ENCODE measurements at places on chromosomes 13 and 19.

DNA sequence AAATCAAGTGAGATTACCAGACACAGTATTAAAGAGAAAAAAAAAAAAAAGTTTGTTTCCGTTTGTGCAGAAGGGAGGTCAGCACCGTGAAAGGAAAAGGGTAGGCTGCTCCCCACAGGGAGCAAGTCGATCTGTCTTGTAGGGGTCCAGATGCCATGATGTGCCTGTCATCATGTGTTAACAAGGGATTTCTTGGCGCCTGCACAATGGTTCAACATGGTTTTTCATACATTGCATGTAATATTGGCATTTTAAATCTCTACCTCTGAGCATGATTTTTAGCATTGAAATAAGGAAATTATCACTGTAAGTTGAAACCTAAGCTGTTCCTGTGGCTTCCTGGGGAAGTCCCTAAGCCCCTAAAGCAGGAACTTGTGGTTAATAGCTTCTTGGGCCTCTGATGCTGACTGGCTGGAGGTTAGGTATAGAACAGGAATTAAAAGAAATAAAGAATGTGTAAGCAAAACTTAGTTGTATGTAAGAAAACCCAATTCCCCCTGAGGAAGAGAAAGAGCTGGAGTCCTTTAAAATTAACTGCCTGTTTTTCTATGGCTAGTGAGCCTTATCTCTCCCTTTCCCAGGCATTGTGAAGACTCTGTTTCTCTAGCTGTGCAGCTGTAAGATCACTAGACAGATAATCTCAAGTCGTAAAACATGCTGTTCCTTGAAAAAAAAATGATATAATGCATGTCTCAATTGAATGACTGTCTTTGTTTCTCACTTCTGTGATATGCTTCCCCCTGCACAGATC lies 7.4 kb upstream of the FCGBP start:
- DNase-seq = no peak

DNA sequence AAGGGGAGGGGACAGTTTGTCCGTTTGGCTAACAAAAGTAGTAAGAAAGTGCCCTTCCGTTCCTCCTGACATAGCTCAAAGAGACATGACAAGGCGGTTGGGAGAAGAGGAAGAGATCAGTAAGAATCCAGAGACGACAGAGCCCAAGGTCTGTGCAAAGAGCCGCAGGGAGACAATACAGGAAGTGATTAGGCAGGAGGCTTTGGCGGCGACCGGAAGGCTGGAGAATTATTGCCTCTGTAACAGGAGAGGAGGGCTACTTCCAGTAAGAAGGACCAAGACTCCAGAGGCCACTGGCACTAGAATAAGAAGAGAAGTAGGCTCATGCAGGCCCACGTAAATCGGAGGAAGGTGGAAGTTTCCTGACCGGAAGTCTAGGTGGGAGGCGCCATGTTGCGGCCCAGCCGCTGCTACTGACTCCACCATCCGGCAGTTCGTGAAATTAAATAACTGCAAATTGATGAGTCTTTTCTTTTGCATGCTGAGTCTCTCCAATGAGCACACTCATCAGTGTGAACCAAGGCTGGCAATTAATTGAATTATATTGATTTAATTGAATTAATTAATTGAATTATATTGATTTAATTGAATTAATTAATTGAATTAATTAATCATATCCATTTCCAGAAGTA lies 9.9 kb downstream of the RFX2 start:
- no peak for DNase-seq

DNA sequence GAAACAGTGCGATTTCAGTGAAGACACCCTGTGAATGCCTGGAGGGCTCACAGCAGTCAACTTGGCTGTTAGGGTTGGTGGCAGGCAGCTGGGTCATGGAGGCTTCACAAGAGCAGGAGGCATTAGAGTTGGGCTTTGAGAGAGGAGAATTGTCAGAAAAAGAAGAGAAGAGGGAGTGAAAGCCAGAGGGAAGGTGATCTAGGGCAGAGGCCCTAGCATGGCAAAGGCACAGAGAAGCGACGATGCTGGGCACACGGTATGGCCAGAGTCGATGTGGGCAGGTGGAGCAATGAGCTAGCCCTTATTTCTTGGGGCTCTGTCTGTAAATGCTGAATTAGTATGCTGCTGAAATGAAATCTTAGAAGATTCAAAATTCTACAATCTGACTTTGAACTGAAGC lies 52.6 kb upstream of the OLFM4 start:
- DNase-seq = no peak

DNA sequence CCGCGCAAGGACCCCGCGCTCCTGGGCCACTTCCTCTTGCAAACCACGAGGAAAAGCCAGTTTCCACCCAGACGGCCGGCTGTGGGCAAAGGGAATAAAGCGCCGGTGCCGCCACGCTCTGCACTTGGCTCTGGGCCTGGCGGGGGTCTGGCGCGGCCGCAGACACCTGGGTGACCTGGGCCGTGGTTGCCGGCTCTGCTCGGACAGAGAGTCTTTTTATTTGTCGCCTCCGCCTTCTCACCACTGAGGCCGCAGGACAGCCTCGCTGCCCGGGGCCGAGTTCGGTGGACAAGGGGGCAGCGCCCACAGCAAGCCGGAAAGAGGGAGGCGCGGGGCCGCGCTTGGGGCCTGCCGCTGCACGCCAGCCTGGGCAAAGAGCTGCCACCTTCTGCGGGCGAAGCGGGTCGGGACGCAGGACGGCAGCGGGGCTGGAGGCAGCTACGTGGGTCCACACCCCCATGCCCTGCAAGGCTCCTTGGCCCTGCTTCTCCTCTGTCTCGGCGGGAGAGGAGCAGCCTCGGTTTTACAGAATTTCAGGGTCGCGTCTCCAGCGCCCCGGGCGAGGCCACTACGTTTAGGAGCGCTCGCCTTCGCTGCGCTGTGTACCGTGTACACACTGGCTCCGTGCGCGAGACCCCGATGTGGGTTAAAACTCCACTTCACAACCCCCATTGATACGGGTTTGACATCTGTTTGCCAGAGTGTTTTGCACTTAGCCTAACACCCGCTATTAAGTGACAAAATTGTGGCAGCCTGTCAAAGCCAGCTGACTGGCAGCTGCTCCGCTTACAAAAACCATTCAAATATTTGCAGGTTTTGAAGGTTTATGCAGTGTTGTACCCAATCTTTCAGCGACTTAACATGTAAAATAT lies 13.0 kb upstream of the SOX1 start:
- no peak for DNase-seq

- no peak for DNase-seq
Observed at GRCh38 chr13:43850873-43851272, 28.7 kb downstream of the CCDC122 start.

DNA sequence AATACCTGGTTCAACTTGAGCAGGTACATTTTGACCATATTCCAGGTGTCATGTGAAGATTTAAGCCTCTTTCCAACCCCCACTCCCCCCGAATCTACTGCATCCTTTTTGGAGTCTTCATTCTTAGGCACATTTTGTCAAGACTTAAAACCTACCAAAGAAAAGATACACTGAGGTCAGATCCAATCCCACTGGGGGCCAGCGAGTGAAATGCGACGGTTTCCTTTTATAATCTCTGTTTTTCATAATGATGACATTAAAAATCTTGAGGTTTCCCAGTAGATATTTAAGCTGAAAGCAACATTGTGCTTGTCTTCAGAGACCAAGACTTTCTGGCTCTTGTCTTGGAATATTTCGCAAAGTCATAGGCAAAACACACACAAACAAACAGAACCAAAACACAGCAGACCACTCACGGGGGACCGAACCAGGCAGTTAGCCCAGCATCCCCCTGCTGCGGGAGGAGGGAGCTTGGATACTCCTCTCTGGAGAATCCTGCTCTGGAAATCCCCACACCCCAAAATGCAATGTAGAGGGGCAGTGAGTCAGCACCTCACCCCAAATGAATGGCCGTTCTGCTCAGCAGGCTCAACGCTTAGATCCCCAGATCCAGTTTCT lies 506 bp upstream of the GAS6 start:
- DNase-seq = peak; percentile 72

GRCh38 chr13:90751026-90751425 lies 596.5 kb upstream of the MIR17HG start:
- no peak for DNase-seq

DNA sequence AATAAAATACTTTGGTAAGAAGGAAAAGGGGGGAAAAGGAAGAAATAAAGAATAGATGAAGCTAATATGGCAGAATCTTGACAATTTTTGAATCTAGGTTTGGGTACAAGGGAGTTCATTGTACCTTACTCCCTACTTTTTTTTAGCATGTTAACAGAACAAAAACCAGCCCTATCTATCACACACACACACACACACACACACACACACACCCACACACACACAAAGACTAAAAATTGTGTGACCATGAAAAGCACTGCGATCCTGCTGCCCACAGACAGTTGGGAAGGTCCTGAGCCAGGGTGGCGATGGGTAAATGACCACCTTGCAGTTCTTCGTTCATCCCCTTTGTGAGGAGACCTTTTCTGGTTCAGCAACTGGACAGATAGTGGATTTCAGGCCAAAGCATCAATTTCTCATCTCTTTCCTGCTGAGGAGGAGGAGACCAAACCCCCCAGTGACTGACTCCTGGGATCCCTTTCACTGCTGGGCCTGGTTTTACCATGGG lies 91.8 kb downstream of the SIPA1L3 start:
- no peak for DNase-seq

- no peak for DNase-seq
Observed at GRCh38 chr19:58578012-58578925, 5.1 kb upstream of the MZF1 start.

GRCh38 chr13:39023761-39024160 lies 14.1 kb downstream of the PROSER1 start:
- no peak for DNase-seq

DNA sequence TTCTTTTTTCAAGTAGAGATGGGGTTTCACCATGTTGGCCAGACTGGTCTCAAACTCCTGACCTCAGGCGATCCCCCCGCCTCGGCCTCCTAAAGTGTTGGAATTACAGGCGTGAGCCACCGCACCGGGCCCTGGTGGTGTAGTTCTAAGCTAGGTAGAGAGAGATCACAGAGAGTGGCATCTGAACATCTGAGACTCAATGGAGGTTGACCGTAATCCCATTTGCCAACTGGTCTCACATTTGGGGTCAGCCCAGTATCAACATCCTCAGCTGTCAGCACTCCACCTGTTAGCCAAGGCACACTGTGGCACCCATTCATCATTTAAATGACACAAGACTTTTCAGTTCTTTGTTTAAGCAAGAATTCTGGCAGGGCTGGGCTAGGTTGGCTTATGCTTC lies 8.1 kb downstream of the SELENOW start:
- DNase-seq = no peak

DNA sequence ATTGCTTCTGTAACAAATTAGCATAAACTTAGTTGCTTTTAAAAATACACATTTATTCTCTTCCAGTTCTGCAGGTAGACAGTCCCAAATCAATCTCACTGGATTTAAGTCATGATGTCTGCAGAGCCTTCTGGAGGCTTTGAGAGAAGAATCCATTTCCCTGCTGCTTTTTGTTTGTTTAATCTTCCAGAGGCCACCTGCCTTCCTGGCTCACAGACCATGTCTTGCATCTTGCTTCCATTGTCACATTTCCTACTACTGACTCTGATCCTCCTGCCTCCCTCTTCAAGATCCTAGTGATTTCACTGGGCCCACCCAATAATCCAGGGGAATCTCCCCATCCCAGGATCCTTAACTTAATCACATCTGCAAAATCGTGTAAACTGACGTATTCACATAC lies 473.3 kb downstream of the ITGBL1 start:
- no peak for DNase-seq

GRCh38 chr13:79503473-79504017 lies 22.6 kb downstream of the NDFIP2 start:
- no peak for DNase-seq

DNA sequence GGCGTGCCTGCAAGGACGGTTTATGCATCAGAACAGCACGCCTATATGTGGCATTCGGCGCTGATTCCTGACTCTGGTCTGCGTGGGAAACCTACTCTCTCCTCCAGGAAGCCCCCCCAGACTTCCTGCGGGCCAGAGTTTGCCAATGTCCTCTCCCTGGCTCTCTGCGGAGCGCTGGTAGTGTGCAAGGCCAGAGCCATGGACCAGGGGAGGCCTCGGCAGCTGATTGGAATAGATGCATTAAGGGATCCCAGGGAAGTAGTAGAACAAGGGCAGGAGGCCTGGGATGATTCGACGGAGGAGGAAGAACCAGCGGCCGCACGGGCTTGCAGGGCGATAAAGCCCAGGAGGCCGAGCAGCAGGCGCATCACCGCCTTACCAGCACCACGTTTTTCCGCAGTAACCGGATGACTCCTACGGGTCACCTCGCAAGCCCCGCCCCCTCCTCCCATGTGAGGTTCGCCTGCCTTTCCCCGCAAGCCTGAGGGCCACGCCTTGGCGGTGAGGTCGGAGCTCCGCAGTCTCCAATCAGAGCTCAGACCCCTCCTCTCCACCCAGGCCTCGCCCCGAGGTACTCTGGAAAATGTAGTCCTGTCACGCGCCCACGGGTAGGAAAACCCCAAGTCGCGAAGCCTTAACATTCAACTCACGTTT lies 5.0 kb downstream of the CLEC11A start:
- DNase-seq = no peak

DNA sequence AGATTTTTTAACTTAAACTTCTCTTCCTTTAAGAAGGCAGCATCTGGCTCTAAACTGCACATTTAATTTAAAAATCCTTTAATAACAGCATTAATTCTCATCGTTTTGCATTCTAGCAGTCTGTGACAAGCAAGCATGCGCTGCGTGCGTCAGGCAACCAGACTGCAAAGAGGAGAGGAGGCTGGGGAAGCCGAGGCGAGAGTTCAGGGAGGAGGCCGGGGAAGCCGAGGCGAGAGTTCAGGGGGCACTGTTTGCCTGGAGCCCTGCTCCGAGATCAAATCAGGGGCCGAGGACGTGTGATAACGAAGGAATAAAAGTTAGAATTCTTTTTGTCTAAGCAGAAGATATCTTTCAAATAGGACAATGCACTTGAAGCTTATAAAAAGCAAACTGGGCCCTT lies 435.7 kb downstream of the EFNB2 start:
- no peak for DNase-seq

DNA sequence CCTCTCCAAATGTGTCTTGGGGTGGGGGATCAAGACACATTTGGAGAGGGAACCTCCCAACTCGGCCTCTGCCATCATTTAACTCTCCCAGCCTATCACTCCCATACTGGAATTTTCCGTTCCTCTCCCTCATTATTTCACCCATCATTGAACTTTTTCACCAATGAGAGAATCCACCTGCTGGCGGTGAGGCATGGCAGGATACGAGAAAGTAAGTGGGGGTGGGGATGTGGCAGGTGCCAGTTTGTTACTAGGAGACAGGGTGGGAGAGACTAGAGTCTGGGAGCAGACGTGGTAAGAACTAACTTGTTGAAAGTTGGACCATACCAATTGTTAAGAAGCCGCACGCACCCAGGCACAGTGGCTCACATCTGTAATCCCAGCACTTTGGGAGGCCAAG lies 6.9 kb downstream of the GIPR start:
- DNase-seq = no peak
